ENCODE measurements at places on chromosomes 6 and 20. TPM values are rescaled to one million over a fixed set of nuclear protein-coding genes. Genes with fewer than 3 reads are reported as not detected.

SLC17A1 gene
- total RNA-seq: not detected

- DNase-seq: no peak
Observed at GRCh38 chr6:96721227-96721626, 116.0 kb downstream of the GPR63 start.

GRCh38 chr6:163404825-163405265, 9.7 kb upstream of the QKI start:
- DNase-seq: no peak

OLIG3 gene
- total RNA-seq: not detected

CALHM4 gene
- not detected for total RNA-seq

DNA sequence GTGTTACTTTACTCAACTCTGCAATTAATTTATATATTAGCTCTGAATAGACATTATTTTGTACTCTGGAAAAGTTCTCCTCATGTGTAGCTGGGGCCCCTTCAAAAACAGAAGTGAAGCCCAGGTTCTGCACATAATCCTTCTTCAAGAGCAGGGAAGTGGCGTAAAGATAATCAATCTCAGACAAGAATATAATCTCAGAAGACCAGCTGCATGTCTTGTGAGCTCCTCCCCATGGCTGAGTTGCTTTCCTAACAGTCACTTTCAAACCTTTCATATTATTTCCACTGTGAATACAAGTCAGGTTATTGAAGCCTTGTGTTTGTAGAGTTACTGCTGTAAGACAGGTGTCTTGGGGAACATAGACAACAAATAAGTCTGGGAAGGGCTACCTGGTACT, 691.9 kb downstream of the RFPL4B start:
- DNase-seq: no peak

- DNase-seq: no peak
Observed at GRCh38 chr6:105645156-105645555, 242.3 kb upstream of the PREP start.

PAK1IP1 gene
- total RNA-seq: 15.7 TPM

LY6G5C gene
- 0.64 TPM for total RNA-seq

DNA sequence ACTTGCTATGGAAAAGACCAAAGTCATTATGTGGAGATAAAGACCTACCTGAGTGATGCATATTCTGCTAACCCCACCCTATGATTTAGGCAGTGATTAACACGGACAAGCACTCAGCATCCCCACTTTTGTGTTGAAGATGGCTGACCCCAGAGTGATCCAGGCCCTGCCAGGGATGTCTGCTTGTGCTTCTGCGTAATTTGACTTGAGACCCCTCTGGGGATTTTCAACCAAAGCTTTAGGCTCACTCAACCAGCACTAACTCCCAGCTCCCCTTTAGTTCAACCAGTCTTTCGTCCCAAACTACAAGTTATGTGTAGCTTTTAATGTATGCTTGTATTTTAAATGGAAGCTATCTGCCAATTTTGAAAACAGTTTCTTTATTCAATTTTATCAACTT, 538.0 kb upstream of the ID4 start:
- DNase-seq: no peak

- no peak for DNase-seq
Observed at GRCh38 chr6:157759028-157759427, 64.0 kb upstream of the SNX9 start.

SCGN gene
- not detected for total RNA-seq

SRMS gene
- not detected for total RNA-seq

KIAA0408 gene
- total RNA-seq: 42.7 TPM

PLTP gene
- 100.0 TPM for total RNA-seq

FBXO9 gene
- 88.5 TPM for total RNA-seq

ELOVL2 gene
- 0.64 TPM for total RNA-seq

DNA sequence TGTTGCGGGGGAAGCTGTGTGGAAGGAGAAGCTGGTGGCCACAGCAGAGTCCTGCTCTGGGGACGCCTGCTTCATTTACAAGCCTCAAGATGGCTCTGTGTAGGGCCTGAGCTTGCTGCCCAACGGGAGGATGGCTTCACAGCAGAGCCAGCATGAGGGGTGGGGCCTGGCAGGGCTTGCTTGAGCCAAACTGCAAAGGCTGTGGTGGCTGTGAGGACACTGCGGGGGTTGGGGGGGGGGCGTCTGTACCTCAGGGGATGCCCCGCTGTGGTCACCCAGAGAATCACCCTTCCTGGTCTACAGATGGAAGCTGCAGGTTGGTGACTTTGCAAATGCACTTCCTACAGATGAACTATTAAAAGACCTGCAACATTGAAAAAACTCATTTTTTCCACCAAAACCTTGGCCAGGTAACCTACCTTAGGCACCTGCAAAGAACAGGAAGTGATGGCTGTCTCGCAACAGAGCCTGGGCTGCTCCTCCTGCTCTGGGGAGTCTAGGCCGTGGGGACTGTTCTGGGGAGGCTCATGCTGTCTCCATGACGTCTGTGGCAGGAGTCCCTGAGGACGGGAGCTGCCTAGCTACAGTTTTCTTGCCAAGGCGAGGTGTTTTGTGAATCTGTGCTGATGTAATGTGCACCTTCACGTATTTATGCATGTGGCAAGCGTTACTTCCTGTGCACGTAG, 7.3 kb downstream of the NPBWR2 start:
- no peak for DNase-seq

DNA sequence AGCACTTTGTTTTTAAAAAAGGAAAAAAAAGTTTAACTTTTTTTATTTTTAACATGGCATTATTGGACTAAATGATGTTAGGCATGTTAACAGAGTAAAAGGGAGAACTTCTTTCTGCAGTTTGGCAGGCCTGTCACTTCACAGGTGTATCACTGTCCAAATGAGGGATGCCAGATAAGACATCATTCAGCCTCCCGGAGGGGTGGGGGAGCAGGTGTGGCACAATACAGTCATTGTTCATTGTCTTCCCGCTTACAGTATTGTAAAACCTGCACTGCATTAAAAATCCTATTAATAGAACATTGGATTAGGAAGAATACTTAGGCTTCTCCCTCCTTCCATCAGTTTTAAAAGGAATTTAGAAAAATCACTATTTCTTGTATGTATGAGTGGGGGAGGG, 80.7 kb downstream of the CARMIL1 start:
- no peak for DNase-seq

GRCh38 chr6:133251688-133252087, 10.5 kb downstream of the EYA4 start:
- no peak for DNase-seq

DNA sequence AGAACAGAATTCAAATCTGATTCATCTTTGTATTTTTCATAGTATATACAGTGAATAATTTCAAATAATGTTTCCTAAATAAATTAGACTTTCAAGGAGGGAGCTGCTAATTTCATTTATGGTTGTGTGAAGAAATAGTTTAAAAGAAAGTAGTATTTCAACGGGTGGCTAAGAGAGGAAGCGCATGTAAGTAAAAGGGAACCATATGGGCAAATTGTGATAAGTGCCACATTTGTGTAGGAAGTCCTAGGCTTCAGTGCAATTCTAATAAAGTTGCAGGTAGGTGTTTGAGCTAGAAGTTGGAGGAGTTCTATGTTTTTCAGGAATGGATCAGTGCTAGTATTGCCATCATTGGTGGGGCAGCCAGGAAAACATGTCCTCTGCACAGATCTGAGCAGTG, 178.8 kb upstream of the PRDM1 start:
- no peak for DNase-seq

GRCh38 chr6:1364791-1365190, 24.6 kb upstream of the FOXF2 start:
- no peak for DNase-seq

DNA sequence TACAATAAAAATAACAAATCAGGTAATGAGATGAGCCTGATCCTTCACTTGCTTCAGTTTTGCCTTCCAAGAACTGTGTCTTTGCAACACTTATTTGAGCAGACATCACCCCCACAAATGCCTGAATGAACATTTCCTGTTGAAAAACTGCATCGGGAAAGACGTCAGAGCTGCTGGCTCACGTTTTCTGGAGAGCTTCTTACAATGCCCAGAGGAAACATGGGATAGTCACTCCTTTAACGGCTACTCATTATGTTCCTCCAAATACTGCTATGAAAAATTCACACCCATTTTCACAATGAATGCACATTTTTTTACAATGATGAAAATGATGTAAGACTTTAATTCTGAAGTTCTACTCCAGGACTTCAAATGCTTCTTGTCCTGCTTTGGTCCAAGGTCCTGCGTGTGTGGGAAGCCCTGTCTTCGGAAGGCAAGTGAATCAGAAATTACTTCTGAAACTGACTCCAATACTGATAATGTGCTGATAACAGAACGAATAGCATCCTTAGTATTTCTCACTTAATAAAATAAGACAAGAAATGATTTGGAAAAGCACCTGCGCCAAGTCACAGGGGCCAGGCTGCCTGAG, 238.0 kb downstream of the ANKRD60 start:
- peak; percentile 37 for DNase-seq

GRCh38 chr6:122568797-122569221, 41.4 kb upstream of the PKIB start:
- no peak for DNase-seq

DNA sequence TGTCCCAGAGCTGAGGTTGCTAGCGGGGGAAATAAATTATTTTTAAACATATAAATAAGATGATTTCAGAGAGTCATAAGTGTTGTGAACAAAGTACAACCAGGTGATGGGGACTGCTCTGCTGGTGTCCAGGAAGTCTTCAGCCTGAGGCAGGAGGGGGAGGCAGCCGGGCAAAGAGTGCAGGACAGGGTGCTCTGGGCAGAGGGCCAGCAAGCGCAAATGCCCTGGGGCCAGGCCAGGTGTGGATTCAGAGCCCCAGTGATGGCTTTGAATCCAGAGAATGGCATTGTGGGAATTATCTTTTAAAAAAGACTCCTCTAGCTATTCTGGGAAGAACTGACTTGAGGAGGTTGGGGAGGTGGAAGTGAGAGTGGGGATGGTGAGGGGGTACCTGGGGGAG, 1.6 kb downstream of the CLPSL1 start:
- DNase-seq: peak; percentile 72

Measured in breast epithelium (tissue), 4 donors.